ENCODE measurements at places on chromosomes 2 and 18.

GRCh38 chr2:5691985-5692529, at the start of gene SOX11:
Gene SOX11, plus strand, starts transcription at chr2:5692384. Its CDS starts 338 bp downstream, at chr2:5692722.
- DNase-seq: no peak

GRCh38 chr2:74493546-74493945, 5.9 kb downstream of the LBX2 start:
- DNase-seq: no peak

DNA sequence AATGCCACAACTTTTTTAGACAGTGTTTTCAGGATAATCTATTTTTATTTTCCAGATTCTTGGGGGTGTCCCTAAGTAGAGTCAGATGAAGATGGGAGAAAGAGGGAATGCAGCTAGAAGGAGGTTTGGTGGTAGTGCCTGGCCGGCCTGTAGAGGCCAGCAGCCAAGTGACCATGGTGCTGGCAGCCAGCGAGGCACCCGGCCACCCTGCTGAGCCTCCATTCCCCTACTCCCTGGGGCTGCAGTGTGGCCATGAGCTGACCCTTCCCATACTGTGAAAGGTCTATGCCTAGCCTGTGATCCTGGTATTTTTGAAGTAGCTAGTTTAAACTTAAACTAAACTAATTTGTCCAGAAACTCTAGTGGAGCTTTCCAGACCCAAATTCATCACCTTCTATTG, 268.6 kb downstream of the CYRIA start:
- no peak for DNase-seq

- no peak for DNase-seq
These were observed 109.8 kb upstream of the LMAN1 start for GRCh38 chr18:59468821-59469220.

DNA sequence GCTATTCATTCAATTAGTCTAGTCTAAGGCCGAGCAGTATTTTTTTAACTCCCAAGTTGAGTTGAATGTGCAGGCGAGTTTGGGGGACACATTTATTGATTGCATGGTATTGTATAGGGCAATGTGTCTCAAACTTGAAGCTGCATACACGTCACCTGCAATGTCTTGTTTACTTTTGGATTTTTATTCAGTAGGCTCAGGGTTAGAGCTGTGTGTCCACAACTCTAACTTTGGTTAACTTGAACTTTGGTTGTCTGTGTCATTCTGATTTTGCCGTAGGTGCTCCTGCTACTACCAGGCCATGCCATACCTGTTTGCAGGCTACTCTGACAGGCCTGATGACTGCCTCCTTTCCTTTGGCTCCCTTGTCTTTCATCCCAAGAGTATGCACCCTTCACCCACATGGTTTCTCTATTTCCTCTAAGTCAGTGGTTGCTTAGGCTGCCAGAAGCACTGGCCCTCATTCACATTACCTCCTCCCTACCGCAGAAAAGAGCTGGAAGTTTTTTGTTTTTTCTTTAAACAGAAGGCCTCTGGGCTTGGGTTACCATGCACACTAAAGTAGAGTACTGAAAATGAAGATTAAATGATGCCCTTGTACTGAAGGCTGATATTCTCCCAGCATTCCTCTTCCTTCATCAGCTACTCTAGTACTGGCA, 219.4 kb upstream of the SPOPL start:
- no peak for DNase-seq

DNA sequence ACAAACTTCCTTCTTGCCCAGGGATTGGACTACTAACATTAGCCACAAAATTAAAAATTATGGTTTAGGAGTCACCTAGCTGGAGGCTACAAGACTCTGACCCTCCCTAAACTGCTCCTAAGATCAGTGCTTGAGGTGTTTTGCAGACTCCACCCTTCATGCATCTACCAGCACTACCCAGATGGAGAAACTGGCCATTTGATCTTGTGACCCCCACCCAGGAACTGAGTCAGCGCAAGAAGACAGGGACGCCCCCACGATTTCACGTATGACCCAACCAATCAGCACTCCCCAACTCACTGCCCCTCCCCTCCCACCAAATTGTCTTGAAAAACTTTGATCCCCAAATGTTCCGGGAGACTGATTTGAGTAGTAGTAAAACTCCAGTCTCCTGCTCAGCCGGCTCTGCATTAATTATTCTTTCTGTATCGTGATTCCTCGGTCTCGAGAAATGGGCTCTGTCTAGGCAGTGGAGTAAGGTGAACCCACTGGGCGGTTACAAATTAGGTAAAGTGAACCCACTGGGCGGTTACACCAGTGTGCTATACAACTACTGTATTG, 40.1 kb upstream of the CCDC88A start:
- DNase-seq: no peak

- DNase-seq: no peak
These were observed 16.7 kb upstream of the ZSCAN30 start for GRCh38 chr18:35306588-35307250.

DNA sequence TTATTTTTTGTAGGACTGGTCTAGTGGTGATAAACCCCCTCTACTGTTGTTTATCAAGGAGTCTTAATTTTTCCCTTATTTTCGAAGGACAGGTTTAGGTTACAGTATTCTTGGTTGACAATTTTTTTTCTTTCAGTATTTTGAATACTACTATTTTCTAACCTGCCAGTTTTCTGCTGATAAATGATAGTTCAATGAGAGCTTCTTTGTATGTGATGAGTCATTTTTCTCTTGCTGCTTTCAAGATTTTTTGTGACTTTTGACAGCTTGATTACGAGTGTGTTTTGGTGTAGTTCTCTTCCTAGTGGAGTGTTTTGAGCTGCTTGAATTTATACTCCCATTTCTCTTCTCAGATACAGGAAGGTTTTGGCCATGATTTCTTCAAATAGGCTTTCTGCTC, 77.5 kb downstream of the ACSL3 start:
- no peak for DNase-seq

DNA sequence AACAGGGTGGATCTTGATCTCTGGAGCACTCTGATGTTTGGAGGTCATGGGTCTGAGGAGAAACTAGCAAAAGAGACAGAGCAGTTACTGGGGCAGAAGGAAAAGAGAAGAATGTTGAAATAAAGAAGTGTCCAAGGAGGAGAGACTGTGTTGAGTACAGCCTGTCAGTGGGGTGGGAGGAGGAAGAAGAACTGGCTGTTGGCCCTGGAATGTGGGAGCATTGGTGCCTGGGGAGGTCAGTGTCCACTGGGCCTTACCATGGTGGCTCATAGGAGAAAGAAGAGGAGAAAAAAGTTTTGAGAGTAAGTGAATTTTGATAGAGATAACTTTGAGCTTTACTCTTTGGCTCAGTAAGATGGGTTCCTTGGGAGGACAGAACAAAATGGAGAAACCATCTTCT, 499.0 kb downstream of the TXNL1 start:
- DNase-seq: no peak

GRCh38 chr2:237389831-237390230, 24.1 kb downstream of the COL6A3 start:
- DNase-seq: no peak

GRCh38 chr18:48364146-48364545, 45.0 kb downstream of the ZBTB7C start:
- DNase-seq: no peak
